ENCODE measurements at places on chromosomes 11 and 22.

GRCh38 chr22:26342745-26343410, 86.2 kb upstream of the ASPHD2 start:
- no peak for DNase-seq

DNA sequence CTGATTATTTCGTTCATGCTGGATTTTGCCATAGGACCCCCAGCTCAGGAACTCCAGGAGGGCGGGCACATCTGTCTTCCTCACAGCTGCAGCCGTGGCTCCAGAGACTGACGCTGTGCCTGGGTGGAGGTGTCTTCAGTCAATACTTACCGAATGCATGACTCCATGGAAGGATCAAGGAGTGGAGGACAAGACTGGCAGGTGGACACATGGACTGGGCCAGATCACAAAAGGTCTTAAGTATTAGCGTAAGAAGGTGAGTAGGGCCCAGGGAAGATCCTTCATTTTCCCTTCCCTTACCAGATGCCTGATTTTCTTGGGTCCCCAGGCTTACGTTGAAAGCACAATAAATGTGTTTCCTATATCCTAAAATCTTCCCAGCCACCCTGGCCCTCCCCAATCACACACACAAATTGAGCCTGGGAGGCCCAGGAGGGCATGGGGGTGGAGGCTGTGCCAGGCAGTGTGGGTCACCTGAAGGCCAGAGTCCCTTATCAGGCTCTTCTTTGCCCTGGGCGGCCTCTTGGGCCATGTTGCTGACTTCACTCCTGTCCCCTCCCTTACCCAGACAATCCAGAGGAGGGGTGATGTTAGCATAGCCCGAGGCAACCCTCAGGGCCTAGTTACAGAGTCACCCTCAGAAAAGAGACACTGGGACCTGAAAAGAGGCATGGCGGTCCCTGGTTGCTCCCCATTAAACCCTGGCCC, 56.4 kb downstream of the CYTH4 start:
- DNase-seq, result no peak

- no peak for DNase-seq
These were observed 95.0 kb downstream of the SWAP70 start for GRCh38 chr11:9758637-9759518.

- no peak for DNase-seq
These were observed at the start of gene CELSR1 for GRCh38 chr22:46537225-46537945. TSS of gene CELSR1 (minus strand) at chr22:46537620. CDS start at chr22:46537170, 450 bp downstream.

- no peak for DNase-seq
These were observed 100.7 kb upstream of the THY1 start for GRCh38 chr11:119523539-119524157.

DNA sequence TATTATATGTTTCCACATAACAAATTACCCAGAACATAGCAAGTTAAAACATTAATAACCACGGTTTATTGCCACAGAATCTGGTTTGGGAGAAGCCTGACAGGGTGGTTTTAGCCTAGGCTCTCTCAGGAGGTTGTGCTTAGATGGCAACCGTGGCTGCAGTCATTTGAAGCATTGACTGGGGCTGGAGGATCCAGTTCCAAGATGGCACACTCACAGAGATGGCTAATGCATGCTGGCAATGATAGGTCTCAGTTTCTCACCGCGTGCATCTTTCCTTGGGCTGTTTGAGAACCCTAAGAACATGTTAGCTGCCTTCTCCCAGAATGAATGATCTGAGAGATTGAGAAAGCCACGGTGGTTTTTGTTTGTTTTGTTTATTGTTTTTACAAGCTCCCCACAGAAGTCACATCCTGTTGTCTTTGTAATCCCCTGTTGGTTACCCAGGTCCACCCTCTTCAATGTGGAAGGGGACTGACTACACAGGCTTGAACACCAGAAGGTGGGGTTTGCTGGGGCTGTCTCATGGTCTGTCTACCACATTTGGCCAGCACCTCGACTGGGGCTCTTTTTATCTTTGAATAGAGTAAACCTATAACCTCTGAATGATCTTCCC, 36.6 kb upstream of the GRAMD1B start:
- no peak for DNase-seq

All from AG04449 (cell line).